SW 1271 (cell line): ENCODE measurements at places on chromosomes 11 and 22.

GRCh38 chr11:119807841-119808240 is 78.8 kb upstream of the NECTIN1 start:
- no peak for DNase-seq

DNA sequence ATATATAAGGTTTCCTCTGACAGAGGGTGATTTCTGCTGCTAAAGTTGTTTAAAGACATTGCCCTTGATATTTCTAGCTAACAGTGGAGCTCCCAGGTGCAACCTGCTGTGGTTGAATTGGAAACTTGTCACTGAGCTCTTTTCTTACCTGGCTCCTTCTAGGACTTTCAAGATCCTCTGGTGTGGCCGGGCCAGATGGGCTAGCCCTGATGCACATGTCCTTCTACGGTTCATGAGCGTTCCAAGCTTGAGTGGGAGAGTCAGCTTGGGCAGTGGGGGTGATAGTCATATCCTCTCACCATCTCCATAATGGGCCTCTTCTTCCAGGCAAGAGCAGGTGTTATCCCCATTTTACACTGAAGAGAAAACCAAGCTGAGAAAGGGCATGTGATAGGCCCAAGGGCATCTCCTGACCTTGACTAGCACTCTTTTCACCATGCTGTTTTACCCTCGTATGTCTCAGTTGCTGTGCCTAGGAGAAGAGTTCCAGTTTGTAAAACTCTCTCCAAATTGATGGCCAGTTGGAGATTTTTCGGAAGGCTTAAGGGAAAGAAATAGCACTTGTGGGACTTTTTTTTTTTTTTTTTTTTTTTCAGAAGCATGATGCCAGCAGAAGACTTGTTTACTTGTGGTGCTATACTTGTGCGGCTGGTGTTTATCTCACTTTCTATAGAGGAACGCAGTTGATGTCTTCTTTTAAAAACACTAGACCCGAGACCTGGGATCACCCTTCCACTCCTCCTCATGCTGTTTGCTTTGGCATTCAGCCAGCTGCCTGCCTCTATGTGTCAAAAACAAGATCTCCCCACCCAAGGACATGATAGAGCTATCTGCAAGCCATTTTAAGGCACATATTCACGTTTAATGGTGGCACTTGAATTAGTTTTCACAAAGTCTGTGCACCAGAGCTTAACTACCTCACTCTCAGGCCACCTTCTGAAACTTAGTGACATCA is 32.6 kb downstream of the TEAD1 start:
- DNase-seq, result no peak

DNA sequence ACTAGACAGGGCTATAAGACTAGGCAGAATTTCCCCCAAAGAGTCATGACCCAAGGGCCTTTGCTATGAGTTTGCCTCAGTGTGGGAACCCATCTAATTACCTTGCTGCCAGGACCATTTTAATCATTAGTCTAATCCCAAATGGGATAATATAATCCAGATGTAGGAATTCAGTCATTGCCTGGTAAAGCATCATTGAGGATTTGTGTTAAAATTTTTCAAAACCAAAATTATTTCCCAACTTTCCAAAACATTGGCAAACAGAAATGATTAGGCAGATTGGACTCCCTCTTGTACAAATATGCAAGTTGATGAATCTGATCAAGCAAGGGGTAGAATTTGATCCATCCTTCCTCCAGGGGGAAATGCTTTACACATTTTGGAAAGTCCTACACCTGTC is 16.2 kb upstream of the MMP13 start:
- DNase-seq, result no peak

GRCh38 chr11:117535201-117535849 is 207.7 kb downstream of the CEP164 start:
- DNase-seq, result no peak

GRCh38 chr11:27315836-27316235 is 47.2 kb downstream of the CCDC34 start:
- DNase-seq, result no peak
